ENCODE measurements at places on chromosomes 6 and 20.

DNA sequence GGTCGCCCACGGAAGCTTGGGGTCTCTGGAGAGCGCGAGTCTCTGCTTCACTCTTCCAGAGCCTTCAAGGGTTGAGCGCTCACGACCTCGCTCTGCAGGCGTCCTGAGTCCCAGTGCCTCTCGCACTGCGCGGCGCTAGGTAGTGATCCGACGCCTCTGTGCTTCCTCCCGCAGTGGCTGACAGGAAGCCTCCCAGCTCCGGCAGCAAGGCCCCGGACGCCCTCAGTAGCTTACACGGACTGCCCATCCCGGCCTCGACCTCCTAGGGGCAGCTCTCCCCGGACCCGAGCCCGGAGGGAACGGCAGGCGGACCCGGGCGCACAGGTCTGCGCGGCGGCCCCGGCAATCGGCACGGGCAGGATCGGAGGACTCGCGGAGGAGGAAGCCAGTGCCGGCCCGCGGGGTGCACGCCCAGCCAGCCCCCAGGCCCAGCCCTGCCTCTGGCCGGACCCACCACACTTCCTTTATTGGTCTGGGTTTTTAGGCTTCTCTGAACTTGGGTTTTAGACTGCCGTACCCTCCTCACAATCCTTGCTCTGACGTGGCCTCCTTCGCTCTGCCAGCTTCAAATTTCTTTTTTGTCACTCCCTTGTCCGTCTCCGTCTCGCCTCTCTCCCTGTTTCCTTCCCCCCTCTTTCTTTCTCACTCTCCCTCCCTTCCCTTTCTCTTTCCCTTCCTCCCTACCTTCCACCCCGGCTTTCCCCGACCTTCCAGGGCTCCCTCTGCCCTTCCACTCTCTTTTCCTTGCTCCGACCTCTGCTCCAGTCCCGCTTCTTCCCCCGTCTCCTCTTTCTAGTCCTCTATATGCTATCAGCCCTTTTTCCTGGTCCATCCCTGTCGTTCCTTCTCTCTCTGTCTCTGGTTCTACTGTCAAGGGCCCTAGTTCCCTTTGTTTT is 9.1 kb downstream of the PAX1 start:
- no peak for DNase-seq
- no peaks in the 10 kb centered on the region for H3K4me1 ChIP-seq
- peaks cover 77% of the 10 kb centered on the region for H3K27me3 ChIP-seq
- H3K36me3 ChIP-seq: no peaks in the 10 kb centered on the region
- H3K4me3 ChIP-seq: no peak overlapping the region
- H3K27ac ChIP-seq: no peak overlapping the region

GRCh38 chr6:33806841-33807240 is 3.0 kb upstream of the MLN start:
- peaks cover 16% of the 10 kb centered on the region for H3K4me1 ChIP-seq
- no peaks in the 10 kb centered on the region for H3K36me3 ChIP-seq
- DNase-seq: no peak
- H3K27me3 ChIP-seq: peaks cover 32% of the 10 kb centered on the region
- no peak overlapping the region for H3K27ac ChIP-seq

- H3K27me3 ChIP-seq: peaks cover 37% of the 10 kb centered on the region
- no peaks in the 10 kb centered on the region for H3K36me3 ChIP-seq
- no peak for DNase-seq
- H3K4me3 ChIP-seq: no peak overlapping the region
Observed at GRCh38 chr20:1930165-1930564, 35.0 kb downstream of the SIRPA start.

- peaks cover 80% of the 10 kb centered on the region for H3K27me3 ChIP-seq
- no peak for DNase-seq
- H3K4me1 ChIP-seq: peaks cover 8% of the 10 kb centered on the region
Observed at GRCh38 chr20:25076201-25076600, 5.7 kb downstream of the VSX1 start.

DNA sequence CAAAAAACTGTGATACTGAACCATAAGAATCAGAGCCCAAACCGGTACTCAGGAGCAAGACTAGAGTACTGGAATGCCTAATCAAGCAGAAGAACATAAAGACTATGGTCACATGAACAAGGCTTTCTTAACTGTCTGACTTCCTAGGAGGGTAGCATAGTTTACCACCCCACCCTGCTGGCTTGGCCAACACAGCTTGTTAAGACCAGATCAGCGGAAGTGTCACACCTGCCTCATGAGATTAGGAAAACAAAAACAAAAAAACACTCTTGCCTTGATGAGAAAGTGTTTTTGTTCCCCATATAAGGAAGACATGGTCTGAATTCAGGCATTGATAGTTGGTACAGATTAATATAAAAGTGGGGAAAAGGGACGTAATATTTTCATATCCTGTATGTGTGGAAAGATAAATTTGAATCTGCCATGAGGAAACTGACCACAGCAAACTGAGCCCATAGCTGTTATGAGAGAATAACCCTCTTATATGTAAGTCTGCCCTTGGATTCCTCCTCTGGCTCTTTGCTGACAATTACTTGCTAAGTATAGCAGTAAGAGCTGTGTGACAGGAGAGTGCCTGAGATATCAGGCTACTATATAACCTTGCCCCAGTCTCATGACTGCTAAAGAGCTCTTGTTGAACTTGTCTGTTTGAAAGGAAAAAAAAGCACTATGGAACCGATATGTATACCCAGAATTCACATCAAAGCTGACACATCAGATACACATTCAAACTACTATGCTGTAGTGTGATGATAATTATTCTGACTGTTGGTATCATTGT is 197.1 kb downstream of the EPHA7 start:
- no peak overlapping the region for H3K27ac ChIP-seq
- no peaks in the 10 kb centered on the region for H3K27me3 ChIP-seq
- no peaks in the 10 kb centered on the region for H3K36me3 ChIP-seq
- no peaks in the 10 kb centered on the region for H3K4me1 ChIP-seq

DNA sequence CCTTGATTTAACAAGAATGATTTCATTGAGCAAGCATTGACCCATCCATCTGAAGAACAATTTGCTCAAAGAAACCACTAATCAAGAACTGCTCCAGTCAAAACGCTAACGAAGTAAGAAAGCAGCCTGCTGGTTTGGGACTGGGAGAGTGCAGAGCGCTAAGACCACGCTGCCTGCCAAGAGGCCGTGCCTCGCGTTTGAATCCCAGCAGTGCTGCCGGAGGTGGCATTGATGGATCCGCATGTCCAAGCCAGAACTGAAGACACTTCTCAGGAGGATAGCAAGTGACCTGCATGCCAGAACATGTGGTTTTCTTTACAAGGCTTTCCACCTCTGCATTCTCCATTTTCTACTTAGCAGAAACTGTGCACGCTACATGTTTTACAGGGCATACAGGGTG is 105.2 kb upstream of the FOXC1 start:
- H3K27me3 ChIP-seq: peaks cover 24% of the 10 kb centered on the region
- no peak overlapping the region for H3K4me3 ChIP-seq
- H3K4me1 ChIP-seq: no peaks in the 10 kb centered on the region
- H3K36me3 ChIP-seq: no peaks in the 10 kb centered on the region

GRCh38 chr6:21468461-21468860 is 125.1 kb upstream of the SOX4 start:
- H3K36me3 ChIP-seq: no peaks in the 10 kb centered on the region
- no peak overlapping the region for H3K27ac ChIP-seq
- no peaks in the 10 kb centered on the region for H3K27me3 ChIP-seq
- no peak for DNase-seq

GRCh38 chr6:150099546-150099945 is 30.6 kb upstream of the ULBP3 start:
- no peak overlapping the region for H3K4me3 ChIP-seq
- H3K27ac ChIP-seq: no peak overlapping the region
- H3K27me3 ChIP-seq: peaks cover 5% of the 10 kb centered on the region
- H3K4me1 ChIP-seq: no peaks in the 10 kb centered on the region

DNA sequence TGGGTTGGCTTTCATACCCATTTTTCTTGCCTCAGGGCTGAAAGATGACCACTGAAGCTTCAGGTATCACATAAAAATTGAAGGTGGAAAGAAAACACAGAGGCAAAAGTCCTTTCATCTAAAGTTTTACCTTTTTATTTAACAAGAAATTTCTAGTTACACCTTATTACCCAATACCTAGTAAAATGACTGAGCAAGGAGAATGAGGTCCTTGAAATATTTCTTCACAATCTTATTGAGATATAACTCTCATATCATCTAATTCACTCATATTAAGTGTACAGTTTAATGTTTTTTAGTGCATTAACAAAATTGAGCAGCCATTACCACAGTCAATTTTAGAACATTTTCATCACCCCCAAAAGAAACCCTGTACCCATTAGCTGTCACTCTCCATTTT is 112.9 kb upstream of the ADTRP start:
- no peaks in the 10 kb centered on the region for H3K36me3 ChIP-seq
- H3K27me3 ChIP-seq: no peaks in the 10 kb centered on the region
- no peak overlapping the region for H3K4me3 ChIP-seq
- H3K4me1 ChIP-seq: no peaks in the 10 kb centered on the region

- no peak for DNase-seq
- peaks cover 3% of the 10 kb centered on the region for H3K27me3 ChIP-seq
- no peaks in the 10 kb centered on the region for H3K36me3 ChIP-seq
- H3K4me3 ChIP-seq: no peak overlapping the region
- peaks cover 5% of the 10 kb centered on the region for H3K4me1 ChIP-seq
- H3K27ac ChIP-seq: no peak overlapping the region
Observed at GRCh38 chr6:122569230-122569771, 40.9 kb upstream of the PKIB start.

DNA sequence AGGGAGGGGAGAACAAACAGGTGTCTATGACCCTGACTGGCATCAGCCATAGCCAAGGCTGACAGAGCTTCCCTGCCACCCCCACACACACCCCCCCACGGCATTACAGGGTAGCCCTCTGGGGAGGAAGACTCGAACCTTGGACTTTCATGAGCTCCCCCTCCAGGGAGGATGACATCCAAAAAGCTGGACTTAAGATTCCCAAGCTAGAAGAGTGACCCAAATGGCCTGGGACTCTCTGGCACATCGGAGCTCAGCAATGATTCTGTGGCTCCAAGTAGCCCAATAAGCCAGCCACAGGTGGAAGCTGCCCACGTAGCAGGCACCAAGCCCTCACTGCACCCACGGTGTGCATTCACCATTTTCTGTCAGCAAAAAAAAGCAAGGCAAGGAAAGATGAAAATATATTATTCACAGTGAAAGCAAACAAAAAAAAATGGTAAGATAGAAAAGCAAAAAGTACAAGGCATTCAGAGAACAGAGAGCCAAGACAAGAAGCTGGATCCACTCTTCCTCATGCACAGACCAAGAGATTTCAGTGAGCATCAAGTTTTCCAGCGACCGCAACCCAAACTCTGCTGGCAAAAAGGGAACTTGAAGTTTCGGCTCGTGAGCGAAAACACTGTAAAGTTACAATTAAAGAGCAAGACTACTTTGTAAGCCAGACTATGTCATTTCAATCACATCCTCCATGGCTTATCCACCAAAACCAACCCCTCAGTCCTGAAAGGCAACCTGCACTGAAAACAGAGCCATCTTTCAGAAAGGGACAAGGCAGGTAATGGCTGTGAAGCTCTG is 10.9 kb downstream of the JAG1 start:
- no peak overlapping the region for H3K27ac ChIP-seq
- peaks cover 28% of the 10 kb centered on the region for H3K27me3 ChIP-seq
- H3K4me3 ChIP-seq: no peak overlapping the region
- no peaks in the 10 kb centered on the region for H3K36me3 ChIP-seq
- DNase-seq: no peak

DNA sequence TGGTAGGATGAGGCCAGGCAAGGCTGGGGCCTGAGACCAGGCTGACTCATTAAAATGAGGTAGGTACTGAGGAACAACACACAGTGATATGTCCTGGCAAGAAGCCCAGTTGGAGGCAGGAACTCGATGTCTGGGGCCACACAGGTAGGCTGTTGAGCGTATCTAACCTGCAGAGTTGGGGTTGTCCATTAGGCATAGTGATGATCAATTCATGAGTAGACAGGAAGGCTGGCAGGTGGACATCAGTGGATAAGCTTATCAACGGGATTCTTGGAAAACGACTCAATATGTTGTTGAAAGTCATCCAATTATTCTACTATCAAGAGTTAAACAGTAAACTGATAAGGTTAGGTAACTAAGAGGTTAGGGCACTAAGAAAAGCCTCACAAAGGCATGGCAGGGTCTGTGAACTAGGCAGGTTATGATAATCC is 193.2 kb upstream of the COL21A1 start:
- no peaks in the 10 kb centered on the region for H3K4me1 ChIP-seq
- H3K36me3 ChIP-seq: no peaks in the 10 kb centered on the region
- peaks cover 6% of the 10 kb centered on the region for H3K27me3 ChIP-seq
- no peak overlapping the region for H3K4me3 ChIP-seq
- no peak for DNase-seq

- H3K4me3 ChIP-seq: no peak overlapping the region
- peaks cover 4% of the 10 kb centered on the region for H3K27me3 ChIP-seq
- no peaks in the 10 kb centered on the region for H3K36me3 ChIP-seq
- no peak overlapping the region for H3K27ac ChIP-seq
- DNase-seq: no peak
- peaks cover 4% of the 10 kb centered on the region for H3K4me1 ChIP-seq
Observed at GRCh38 chr6:147126618-147127022, 77.6 kb upstream of the STXBP5 start.

DNA sequence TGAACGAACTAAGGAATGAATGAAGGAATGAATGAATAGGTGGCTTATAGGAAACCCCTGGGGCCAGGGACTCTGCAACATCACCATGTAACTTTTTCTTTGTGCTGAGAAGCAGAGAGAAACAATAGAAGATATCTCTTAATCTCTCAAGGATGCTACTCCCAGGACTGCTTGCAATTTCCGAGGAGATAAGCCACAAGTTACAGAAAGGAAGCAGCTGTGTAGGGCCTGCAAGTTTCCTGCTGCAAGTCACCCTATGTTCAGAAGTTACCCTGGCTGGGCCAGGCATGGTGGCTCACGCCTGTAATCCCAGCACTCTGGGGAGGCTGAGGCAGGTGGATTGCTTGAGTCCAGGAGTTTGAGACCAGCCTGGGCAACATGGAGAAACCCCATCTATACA is 7.3 kb upstream of the MAVS start:
- H3K4me1 ChIP-seq: no peaks in the 10 kb centered on the region
- H3K4me3 ChIP-seq: no peak overlapping the region
- DNase-seq: no peak
- no peak overlapping the region for H3K27ac ChIP-seq
- H3K36me3 ChIP-seq: no peaks in the 10 kb centered on the region
- H3K27me3 ChIP-seq: no peaks in the 10 kb centered on the region

- peak within 1 kb of the TSS; percentile 54 for H3K27ac ChIP-seq
- H3K36me3 ChIP-seq: no peaks in the 10 kb centered on the region
- H3K4me3 ChIP-seq: peak within 1 kb of the TSS; percentile 91
- peak; percentile 68 for DNase-seq
Observed at GRCh38 chr6:144284783-144285547, at the start of gene UTRN. Gene UTRN, plus strand, starts transcription at chr6:144285335. Its CDS starts 6,494 bp downstream, at chr6:144291829.

DNA sequence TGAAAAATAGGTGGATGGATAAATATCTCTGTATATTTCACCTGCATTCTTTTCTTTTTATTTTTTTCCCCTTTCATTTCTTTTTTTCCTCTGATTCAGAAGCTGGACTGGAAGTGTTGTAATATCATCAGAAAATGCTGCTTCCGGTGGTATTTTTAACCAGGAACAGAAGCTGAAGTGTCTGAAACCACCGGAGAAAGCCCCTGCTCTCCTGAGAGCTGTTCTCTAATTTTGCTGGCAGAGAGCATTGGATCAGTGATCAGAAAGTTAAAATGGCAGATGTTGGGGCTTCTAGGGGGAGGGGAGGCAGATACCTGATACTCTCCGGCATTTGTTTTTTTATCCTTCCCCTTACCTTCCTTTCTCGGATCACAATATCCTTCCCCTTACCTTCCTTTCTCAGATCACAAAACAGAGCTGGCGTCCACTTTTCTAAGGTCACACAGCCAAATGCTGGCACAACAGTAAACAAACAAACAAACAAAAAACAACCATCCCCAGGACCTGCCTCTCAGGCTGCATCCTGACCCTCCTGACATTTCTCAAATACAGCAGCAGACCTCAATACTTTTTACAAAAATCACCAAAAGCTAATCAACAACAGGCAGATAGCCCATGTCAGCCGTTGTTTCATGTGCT is 143.2 kb upstream of the ZNF217 start:
- no peak for DNase-seq
- H3K27ac ChIP-seq: peak overlapping the region; percentile 87
- H3K27me3 ChIP-seq: no peaks in the 10 kb centered on the region
- H3K36me3 ChIP-seq: peaks cover 4% of the 10 kb centered on the region
- H3K4me3 ChIP-seq: peak overlapping the region; percentile 53
- peaks cover 60% of the 10 kb centered on the region for H3K4me1 ChIP-seq

Measured in activated naive CD8-positive, alpha-beta T cell treated with anti-CD3 and anti-CD28 coated beads for 36 hours (primary cell).